Fibroblast of the conjunctiva (primary cell): ENCODE measurements at places on chromosomes 1 and 21.

GRCh38 chr1:228101994-228102790, 933 bp downstream of the C1orf35 start:
- DNase-seq, result no peak

DNA sequence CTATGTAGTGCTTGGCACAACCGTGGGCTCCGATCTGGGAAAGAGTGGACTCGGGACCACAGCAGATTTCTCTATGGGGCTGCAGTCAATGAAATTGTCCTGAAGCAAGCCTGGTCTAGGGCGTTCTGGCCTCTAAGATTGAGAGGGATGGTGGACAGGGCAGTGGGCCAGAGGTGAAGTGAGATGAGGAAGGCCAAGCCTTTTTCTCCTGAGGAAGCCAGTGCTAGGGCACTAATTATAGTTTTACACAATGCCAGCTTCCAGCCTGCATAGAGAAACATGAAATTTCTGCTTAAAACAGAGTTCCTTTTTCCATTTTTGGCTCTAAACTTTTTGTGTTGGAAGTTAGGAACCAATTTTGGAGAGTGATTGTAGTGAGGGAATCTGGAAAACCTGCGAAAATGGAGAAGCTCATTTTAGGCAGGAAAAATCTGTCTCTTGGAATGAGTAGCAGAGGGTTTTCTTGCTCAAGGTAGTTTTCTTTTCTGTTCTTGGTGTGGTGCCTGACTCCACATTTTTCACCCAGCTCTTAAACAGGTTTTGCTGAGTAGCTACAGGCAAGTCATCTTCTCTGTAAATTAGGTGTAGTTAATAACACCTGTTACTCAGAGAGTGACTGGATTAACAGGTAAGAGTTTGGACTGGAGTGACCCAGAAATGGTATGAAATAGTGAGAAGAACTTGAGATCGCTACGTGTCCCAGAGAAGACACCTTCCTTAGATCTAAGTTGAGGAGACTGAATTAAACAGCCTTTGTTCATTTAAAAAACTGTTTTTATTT, 22.1 kb downstream of the UCK2 start:
- DNase-seq, result no peak

- no peak for DNase-seq
These were observed 13.9 kb downstream of the COL9A2 start for GRCh38 chr1:40303051-40303771.

DNA sequence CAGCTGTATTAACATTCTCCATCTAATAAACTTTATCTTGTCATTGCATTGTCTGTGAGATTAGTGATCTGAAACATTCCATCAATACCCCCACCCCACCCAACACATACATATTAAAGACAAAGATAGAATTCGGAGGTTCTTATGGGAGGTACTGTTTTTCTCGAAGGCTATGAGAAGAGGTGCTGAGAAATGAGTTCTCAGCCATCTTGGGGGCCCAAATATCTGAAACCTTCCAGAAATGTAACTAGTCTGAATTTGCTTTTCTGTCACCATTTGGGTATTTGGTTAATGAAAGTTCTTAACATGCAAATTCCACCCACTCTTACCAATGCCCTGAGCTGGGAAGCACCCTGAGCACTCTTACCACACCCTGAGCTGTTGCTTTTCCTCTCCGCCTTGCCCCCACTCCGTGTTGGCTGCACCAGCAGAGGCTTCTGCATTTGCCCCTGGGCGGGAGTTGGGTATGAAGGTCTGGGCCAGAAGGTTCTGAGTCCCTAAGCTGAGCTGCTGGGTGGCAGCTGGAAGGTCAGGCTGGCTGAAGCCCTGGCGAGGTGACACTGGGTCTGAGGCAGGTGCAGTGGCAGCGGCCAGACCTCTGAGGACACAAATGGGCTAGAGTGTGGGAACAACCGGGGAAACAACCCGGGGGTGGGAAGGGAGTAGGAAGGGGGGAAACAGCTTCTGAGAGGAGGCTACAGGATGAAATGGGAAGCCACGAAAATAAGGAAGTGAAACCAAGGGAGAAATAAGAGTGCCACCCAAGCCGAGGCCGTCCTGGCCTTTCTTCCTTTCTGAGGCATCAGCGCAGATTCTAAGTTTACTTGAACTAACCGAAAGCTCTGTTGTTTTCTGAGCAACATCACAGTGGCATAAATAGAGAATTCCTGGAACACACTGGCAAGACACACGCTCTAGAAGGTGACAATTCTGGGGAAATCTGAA, 26.3 kb upstream of the IER5 start:
- DNase-seq, result no peak

DNA sequence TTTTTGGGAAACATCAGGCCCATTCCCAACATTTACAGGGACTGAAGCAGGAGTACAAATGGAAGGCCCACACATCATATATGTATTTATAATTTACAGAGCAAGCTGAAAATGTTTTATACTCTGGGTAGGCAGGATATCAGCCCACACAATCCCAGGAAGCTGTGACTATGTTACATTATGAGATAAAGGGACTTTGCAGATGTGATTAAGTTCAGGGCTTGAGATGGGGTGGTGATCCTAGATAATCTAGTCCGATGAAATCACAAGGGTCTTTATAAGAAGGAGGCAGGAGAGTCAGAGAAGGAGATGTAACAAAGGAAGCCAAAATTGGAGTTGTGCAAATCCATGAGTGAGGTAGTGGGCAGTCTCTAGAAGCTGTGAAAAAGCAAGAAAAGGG, 160.5 kb downstream of the PDE4B start:
- no peak for DNase-seq

- no peak for DNase-seq
These were observed 16.0 kb upstream of the LRIG2 start for GRCh38 chr1:113057006-113057405.

DNA sequence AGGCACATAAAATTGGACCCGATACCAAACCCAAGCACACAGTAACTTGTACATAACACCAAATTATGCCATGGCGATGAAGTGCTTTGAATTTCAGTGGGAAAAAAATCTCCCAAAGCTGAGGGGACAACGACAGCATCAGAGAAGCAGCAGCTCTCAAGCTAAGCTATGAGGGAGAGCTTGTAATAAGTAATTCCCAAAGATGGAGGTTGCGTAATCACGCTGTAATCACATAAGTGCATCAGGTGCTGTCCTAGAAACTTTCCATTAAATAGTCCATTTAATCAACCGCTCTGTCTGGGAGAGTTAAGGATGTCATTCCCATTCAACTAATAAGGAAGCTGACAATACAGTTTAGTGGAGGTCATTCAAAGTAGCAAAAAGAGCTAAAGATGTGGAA, 37.6 kb upstream of the KRTAP19-8 start:
- no peak for DNase-seq

DNA sequence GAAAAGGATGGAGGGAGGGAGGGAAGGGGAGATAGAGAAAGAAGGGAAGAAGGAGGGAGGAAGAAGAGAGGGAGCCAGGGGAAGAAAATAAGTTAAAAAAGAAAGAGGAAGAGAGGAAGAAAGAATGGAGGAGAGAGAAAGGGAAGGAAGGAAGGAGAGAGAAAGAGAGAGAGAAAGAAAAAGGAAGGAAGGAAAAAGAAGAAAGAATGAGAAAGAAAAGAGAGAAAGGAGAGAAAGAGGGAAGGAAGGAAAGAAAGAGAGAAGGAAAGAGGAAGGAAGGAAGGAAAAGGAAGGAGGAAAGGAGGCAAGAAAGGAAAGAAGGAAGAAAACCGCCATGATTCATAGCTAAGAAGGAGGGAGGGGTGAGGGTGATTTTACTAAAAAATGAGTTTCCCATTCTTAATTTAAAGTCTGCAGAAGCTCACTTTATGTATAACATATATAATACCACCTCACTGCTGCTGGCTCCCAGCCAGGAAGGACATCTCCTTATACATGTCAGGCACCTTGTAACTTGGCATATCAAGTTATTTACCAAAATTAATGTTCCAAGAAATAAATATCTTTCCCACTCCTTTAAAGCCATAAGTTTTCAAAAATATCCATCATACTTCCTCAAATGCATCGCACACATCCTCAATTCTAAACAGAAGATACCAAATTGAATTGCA, 46.0 kb upstream of the OLIG2 start:
- DNase-seq, result no peak

DNA sequence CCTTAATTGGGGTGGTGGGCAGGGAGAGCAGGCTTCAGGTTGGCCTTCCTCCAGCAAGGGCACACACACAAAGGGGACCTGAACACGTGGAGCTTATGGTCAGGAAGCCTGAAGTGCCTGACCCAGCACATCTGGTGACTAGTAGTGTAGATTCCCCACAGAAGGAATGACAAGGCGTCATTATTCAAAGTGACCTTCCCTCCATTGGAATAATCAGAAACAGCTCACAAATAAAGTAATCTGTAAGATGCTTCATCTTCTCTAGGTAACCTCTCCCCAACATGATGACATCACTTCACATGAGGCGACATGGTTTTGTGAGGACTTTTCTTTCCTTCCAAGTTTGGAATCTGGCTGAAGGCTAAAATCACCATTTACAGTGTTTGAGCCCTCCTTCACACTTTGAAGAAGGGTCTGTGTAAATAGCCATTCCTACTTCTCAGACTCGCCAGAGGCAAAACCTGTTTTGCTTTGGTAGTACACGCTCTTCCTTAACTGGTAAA, 32.8 kb upstream of the ERG start:
- DNase-seq, result no peak

DNA sequence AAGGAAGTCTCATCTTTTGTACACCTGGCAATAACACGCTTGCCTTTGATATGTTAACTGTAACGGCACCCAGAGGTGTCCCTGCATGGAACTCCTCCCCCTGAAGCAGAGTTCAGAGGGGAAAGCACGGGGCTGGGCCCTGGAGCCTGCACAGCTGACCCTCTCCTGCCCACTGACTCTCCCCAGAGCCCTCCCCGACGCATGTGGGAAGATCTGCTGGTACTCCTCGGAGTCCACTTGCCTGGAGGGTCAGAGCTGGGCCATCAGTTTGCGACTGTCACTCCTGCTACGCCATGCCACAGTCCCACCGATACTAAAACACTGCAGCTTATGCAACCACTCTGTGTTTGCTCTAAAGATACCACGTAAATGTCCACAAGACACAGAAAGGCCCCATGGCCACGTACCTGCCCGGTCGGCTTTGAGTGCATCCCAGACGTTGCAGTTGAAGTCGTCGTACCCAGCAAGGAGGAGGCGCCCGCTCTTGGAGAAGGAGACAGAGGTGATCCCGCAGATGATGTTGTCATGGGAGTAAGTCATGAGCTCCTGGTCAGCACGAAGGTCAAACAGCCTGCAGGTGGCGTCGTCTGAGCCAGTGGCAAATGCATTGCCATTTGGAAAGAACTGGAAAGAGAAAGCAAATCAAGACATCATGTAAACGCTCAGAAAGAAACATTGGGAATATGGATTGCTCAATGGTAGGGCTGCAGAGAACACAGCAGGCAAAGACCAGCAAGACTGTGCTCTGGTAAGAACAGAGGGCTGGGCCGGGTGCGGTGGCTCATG, 10.6 kb upstream of the NADK start:
- no peak for DNase-seq

GRCh38 chr1:198318085-198318484, 161.3 kb downstream of the NEK7 start:
- DNase-seq, result no peak

DNA sequence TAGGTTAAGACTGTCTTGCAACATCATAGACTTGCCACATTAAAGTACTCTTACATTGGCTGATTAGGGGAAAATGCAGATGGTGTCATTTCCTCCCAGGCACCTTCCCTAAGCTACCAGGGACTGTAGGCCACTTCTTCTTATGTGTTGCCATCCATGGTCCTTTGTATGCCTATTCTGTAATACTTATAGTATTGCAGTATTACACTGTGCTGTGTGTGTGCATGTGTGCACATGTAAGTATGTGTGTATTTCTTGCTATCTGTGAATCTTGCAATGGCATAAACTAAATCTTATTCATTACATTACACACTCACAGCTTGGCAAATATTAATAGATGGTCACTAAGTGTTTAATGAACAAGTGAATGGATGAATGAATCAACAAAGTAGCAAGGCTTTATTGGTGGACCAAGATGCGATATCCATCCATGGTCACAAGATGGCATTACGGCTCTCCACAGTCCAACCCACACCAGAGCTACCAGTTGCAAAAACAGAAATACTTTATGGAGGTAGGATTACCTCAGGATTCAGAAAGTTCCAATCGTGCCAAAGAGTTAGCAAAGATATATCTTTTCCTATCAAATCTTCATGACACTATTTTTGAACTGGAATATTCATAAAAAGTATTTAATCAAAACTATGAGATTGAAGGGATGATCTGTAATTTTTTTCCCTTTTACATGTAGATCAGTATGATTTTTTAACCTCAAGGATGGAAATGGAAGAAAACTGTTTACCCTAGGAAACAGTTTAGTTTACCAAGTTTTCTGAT, 160.2 kb downstream of the DENND1B start:
- DNase-seq, result peak; percentile 24

DNA sequence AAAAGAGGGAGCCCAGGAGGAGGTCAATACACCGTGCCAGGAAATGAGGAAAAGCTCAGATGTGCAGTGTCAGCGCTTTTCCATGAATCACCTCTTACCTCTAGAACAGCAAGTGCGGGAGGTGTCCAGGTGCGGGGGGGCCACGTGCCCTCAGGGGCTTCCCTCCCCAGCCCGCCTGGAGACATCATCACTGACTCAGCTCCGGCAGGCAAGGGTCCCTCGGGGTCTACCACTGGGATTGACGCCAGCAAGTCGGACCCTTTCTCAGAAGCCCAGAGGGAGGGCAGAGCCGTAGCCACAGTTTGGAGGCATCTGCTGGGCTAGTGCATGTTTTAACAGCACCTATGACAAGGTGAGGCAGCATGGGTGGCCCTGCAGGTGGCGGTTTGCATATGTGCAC, 67.4 kb upstream of the TRAPPC10 start:
- no peak for DNase-seq

- no peak for DNase-seq
These were observed 15.3 kb upstream of the TEDDM1 start for GRCh38 chr1:182415789-182416188.

- peak; percentile 94 for DNase-seq
These were observed 8.2 kb upstream of the S100A10 start for GRCh38 chr1:152001631-152002584.

GRCh38 chr1:207239874-207240273, 81.6 kb upstream of the CD55 start:
- DNase-seq, result no peak

DNA sequence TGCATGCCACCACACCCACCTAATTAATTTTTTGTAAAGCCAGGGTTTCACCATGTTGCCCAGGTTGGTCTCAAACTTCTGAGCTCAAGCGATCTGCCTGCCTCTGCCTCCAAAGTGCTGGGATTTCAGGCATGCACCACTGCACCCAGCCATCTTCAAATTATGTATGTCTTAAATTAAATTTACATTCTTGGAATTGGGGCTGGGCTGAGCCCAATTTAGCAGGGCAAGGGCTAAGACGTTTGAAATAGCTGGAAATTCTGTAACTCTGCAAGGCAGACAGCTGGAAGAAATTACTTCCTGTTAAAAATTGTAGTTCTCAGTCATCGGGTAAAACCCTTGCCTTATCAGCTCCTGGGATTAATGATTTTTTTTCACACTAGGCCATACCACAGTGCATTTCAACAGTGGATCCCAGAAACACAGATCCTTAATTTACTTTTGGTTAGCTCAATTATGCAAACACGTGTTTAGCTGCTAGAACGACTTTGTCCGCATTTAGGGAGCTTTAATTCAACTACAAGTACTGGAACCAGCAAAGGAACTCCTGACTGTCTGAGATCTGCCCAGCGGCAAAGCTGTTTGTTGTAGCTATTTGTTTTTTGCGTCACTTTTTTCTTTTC, 83.3 kb downstream of the OLFML3 start:
- no peak for DNase-seq

GRCh38 chr1:202038688-202039346, 28.4 kb downstream of the ELF3 start:
- DNase-seq, result no peak

GRCh38 chr1:57674801-57675200, 250.9 kb upstream of the DAB1 start:
- DNase-seq, result no peak
